ENCODE measurements at places on chromosomes 16 and 17.

- DNase-seq: no peak
Measured at GRCh38 chr17:17606416-17607000, 15.0 kb upstream of the PEMT start.

- no peak for DNase-seq
Measured at GRCh38 chr16:53356478-53357207, 77.6 kb upstream of the RBL2 start.

DNA sequence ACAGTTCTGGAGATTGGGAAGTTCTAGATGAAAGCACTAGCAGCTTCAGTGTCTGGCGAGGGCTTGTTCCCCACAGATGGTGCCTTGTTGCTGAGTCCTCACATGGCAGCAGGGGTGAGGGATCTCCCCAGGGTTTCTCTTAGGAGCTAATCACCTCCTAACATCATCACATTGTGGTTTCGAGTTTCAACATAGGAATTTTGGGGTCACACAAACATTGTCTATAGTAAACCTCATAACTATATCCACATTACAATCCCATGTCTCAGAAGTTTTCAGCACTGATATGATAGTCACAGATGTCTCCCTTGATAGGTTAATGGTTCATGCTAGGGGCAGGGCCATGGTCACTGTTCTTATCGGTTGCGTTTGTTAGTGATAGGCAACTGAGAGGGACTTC lies 13.8 kb downstream of the CLUAP1 start:
- DNase-seq: no peak

GRCh38 chr16:84940670-84941551 lies 70.4 kb downstream of the ZDHHC7 start:
- no peak for DNase-seq

- DNase-seq: no peak
Measured at GRCh38 chr16:90012991-90013745, 6.1 kb downstream of the DBNDD1 start.

Data from renal pelvis (tissue), 12 donors.